Esophagus mucosa (tissue), 1 donor: ENCODE measurements at places on chromosomes 12 and 14. TPM values are rescaled to one million over a fixed set of nuclear protein-coding genes. Genes with fewer than 3 reads are reported as not detected.

GRCh38 chr14:68198713-68199495, 379.3 kb downstream of the RAD51B start:
- no peak for ATAC-seq

DNA sequence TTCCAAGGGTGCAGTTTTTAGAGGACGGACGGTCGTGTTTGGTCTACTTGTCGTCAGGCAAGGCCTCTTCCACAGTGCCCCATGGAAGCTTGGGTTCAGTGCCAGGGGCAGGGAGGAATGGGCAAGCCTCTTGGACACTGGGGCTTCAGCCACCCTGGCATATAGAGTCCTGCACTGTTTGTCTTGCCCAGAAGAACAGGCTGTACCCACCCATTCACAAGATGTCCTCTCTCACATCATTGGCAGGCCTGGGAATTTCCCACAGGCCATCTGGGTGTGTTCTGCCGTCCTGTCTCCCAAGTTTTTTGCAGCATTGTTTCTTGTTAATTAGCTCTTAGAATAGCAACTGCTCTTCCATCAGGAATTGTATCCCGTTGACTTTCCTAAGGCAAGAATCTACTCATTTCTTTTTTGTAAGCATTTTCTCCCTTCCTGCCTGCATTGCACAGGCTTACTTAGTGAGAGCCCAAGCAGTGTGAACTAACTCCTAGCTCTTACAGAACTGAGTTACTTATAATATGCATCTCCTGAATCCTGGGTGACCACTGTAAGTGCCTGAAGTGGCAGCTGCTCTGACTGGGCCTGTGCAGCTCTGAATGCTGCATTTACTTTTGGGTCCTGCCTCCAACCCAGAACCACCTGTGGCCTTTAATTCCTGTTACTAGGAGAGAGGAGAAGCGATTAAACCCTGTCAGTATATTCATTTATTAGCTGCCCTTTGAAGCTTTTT, 149.4 kb upstream of the HIF1A start:
- ATAC-seq, result no peak

- no peak for ATAC-seq
Measured at GRCh38 chr14:101193106-101193844, 289.8 kb upstream of the RTL1 start.

GRCh38 chr12:67042697-67043131, 226.4 kb upstream of the CAND1 start:
- peak; percentile 96 for ATAC-seq

GRCh38 chr12:2239381-2239871, 186.6 kb downstream of the CACNA1C start:
- no peak for ATAC-seq

GRCh38 chr12:53058674-53059433, 9.0 kb downstream of the TNS2 start:
- no peak for ATAC-seq

DNA sequence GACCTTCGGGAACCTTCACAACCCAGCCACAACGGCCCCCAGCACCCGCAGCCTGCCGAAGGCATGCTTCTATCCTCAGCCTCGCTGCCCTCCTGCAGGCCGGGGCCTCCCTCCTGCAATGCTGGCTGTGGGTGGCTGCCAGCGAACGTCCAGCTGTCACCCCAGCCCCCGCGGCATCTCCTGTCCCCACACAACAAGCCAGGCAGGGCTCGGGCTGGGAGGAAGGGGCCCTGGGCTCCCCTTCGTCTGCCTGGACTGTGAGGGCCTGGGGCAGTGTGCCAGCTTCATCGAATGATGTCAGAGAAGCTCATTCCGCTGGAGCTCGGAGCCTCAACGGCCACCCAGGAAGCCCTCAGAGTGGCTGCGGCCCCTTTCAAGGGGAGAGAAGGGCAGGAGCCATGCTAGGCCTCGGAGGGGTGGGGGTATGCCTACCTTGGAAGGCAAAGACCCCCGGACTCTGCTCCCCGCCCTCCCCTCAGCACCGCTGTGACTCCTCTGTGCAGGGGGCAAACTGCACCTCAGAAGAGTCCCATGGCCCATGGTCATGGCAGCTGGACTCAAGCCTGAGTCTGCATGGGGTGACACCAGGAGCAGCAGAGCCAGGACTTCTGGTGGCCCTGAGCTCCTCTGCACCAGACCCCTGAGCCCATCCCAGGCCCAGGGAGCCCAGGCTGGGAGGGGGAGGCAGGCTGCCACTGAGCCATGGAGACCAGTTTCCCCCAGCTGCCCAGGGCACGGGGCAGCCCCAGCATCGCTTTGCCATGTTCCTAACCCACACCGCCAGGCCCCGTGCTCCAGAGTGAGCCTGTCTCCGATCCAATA, 24.7 kb upstream of the C14orf180 start:
- no peak for ATAC-seq

- ATAC-seq, result peak; percentile 68
Measured at GRCh38 chr14:91417120-91417982, at the start of gene CCDC88C. Gene CCDC88C, minus strand, starts transcription at chr14:91417820. Its CDS starts 130 bp downstream, at chr14:91417690.

DNA sequence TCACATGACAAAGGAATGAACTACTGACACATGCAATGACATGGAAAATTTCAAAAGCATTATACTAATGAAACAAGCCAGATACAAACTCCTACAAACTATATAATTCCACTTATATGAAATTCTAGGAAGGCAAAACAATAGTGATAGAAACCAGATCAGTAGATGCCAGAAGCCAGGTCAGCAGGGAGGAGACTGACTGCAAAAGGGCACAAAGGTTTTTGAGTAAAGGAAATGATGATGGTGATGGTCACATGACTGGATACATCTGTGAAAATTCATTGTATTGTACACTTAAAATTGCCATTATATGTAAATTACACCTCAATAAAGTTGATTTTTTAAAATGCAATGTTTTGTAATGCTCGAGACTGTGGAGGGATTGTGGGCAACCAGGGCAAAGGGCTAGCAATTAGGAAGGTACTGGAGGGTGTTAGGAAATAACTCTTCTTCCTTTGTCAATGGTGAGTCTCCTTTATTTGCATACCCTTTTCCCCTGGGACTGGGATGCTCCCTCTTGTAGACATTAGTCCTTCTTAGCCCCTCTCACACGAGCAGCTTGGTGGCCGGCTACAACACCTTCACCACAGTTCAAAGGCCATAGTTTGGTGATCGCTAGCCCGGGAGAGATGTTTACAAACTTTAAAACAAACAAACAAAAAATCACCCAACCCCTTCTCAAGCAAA, 6.7 kb upstream of the PRPF40B start:
- ATAC-seq, result no peak

- ATAC-seq, result peak; percentile 48
Measured at GRCh38 chr14:92690171-92691011, 58.0 kb downstream of the LGMN start.

- no peak for ATAC-seq
Measured at GRCh38 chr14:101426466-101426865, 134.8 kb upstream of the DIO3 start.

DNA sequence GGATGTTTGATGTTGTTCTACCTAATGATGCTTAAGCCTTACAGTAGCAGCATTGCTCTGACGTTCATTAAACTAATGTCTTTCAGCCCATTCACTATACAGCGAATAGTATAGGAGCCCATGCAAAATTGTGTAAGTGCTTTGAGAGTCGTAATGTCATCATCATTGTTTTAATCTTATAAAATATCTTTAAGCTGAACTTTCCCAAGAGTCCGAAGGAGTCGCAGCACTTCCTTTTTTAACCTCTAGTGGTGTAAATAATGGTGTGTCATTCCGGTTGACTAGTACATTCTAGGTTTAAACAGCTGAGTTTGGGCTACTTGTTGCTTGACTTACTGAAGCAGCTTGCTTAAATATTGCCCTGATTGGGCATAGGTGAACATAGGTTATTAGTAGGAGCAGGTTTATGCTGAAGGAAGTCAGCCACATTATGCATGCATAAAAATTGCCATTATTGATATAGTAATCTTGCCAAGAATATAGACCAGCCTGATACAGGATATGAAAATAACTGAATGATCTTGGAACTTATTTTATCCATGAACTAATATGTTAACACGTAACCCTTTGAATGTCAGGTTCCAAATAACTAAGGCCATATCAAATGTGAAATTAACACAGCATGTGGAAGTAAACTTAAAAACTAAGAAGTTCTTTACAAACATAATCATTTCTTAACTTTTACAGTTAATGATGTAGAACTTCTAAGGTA, 2.6 kb downstream of the WNK1 start:
- ATAC-seq, result no peak

DNA sequence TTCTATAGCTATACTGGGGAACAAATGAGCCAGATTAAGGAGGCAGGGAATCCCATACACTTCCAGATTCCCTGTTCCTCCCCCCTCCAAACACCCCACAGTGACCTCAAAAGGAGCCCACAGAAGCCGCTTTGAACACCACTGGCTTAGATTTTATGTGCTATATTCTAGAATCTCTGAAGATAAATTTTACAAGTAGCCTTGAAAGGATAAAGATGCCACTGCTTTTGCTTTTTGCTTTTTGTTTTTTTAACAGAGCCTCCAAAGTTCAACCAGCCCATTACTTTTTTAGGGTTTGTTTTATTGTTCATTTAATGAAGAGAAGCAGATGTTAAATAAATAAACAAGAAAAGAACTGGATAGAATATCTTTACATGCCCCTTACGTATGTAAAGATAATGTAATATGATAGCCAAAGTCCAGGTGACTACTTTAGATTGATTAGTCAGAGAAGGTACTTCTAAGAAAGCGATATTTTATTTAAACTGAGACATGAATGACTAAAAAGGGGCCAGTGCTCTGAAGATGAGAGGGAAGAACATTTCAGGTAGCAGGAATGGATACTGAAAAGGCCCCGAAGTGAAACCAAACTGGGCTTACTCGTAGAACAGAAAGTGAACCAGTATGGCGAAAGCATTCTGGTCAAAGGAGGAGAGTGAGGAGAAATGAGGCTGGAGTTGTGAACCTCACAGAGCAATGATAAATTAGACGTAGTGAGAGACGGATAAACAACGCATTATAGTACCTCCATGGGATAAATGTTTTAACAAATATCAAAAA, 44.6 kb downstream of the DUSP6 start:
- no peak for ATAC-seq

- ATAC-seq, result no peak
Measured at GRCh38 chr12:81991868-81992267, 232.7 kb upstream of the PPFIA2 start.

DNA sequence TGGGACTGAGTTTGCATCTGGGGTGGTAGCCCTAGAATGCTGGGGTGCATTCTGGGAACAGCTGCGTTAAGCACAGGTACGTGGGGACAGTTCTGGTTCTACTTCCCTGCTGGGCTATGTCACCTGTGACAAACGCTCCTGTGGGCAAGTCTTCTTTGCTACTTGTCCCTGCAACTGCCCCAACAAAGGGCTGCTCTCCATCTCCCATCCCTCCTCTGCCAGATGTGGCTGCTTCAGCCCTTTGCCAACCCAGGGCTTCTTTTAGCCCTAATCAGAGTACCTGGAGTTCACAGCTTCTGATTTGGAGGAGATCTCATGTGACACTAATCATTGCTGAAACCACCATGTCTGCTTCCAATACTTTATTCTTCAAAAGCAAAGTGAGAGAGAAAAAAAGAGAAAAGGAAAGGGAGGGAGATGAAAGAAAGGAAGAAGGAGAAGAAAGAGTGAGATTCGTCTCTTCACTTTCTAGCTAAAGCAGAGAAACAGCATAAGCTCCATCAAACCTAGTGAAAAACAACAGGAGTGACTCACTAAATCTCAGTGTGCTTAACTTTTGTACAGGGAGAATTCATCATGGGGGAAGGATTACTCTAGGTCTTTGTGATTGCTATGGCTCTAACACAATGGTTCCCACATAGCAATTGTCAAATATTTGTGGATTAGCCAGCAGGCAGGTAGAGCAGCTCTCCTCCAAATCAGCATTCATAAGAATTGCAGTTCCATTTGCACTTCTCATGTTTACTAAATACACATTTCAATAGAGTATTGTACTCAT, 174.8 kb downstream of the LRIG3 start:
- ATAC-seq, result peak; percentile 93

DNA sequence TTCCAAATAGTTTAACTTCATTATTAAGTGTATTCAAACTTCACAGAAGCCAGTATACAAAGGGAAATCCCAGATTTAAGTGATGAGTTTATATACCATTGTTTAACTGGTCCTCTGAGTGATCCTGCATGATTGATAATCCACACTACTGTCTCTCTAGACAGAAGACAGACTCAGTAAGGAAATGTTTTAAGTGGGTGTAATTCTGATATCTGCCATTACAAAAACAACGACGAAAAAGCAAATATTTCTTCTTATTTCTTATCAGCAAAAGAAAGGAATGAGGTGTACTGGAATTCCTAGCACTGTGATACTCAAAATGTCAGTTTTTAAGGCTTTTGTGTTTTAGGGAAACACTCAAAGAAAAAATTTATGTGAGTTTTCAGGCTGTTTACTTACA, 127.5 kb downstream of the GPHN start:
- ATAC-seq, result no peak

DNA sequence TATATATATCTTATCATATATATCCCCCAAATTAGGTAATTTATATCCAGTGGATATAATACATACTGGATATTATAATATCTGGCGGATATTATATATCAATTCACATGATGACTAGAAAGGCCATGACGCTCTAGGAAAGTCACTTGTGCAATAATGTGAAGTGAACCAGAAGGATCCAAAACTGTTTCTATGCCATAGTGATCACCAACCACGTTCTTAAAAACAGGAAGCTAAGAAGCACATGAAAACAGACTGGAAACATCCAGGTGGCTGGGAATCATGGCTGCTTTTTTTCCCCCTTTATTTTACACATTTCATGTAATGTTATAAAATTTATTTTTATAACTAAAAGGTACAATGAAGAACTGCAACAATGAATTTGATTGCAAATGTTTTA, 1.4 kb downstream of the GUCY2C start:
- no peak for ATAC-seq

- no peak for ATAC-seq
Measured at GRCh38 chr12:41202051-41202450, 13.9 kb downstream of the PDZRN4 start.

DNA sequence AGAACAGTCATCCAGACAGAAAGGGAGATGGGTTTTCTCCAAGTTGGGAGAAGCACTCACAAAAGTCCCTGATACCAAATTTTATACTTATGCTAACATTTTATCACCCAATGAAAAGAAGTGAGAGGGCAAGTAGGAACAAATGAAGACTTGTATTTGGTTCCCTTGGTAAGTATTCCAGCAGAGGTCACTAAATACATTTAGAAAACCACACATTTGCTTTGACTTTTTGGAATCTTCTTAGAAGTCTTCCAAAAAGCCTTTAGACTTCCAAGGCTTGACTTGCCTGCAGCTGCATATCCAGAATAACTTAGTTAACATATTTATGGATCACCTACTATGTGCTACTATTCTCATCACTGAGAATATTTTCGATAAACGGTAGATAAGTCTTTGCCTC, 3.1 kb upstream of the GYS2 start:
- no peak for ATAC-seq

DNA sequence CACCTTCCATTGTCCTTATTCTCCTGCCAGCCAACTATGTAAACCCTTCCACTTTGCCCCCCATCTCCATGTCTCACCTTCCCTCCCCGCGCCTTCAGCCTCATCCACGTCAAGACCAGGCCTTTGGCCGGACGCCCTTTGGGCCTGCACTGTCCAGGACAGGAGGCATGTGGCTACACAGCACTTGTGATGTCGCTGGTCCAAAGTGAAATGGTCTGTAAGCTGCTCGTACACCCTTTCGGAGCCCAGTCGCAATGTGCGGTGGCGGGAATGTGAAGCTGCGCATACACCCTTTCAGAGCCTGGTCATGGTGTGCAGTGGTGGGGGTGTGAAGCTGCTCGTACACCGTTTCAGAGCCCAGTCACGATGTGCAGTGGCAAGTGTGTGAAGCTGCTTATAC, 247.9 kb upstream of the RGS6 start:
- ATAC-seq, result no peak

GRCh38 chr12:115920395-115921183, 356.9 kb downstream of the MED13L start:
- ATAC-seq, result no peak

Gene SERPINA3
- 22.9 TPM for total RNA-seq

Gene NPFF
- not detected for total RNA-seq

Gene SMCO2
- 0.76 TPM for total RNA-seq

Gene CCND2
- total RNA-seq, result 48.9 TPM

Gene INHBE
- total RNA-seq, result not detected
